ENCODE measurements at places on chromosomes 1 and 21.

GRCh38 chr1:164591858-164592257 is 32.9 kb downstream of the PBX1 start:
- peak; percentile 82 for DNase-seq

- DNase-seq = no peak
These were observed 9.3 kb downstream of the TMEM39B start for GRCh38 chr1:32082022-32082421.

GRCh38 chr1:182085726-182086125 is 24.2 kb upstream of the ZNF648 start:
- DNase-seq = no peak

- DNase-seq = no peak
These were observed 240.2 kb downstream of the ATG4C start for GRCh38 chr1:63024132-63024531.

- DNase-seq = no peak
These were observed 5.8 kb downstream of the PLA2G2A start for GRCh38 chr1:19973616-19974015.

DNA sequence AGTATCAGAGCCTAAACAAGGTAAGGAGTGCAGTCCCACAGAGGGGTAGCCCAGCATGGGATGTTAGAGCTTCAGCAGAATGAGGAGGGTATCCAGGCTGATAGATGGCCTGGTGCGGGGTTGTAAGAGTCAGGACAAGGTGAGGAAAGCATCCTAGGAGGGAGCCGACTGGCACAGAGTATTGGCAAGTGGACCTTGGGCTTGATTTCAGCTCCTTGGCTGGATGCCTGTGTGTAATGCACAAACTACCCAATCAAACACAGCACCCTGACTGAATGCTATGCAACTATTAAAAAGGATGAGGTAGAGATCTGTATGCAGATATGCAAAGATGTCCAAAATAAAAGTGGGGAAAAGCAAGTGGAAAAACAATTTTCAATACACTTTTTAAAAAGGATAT is 18.0 kb downstream of the DENND2C start:
- no peak for DNase-seq

DNA sequence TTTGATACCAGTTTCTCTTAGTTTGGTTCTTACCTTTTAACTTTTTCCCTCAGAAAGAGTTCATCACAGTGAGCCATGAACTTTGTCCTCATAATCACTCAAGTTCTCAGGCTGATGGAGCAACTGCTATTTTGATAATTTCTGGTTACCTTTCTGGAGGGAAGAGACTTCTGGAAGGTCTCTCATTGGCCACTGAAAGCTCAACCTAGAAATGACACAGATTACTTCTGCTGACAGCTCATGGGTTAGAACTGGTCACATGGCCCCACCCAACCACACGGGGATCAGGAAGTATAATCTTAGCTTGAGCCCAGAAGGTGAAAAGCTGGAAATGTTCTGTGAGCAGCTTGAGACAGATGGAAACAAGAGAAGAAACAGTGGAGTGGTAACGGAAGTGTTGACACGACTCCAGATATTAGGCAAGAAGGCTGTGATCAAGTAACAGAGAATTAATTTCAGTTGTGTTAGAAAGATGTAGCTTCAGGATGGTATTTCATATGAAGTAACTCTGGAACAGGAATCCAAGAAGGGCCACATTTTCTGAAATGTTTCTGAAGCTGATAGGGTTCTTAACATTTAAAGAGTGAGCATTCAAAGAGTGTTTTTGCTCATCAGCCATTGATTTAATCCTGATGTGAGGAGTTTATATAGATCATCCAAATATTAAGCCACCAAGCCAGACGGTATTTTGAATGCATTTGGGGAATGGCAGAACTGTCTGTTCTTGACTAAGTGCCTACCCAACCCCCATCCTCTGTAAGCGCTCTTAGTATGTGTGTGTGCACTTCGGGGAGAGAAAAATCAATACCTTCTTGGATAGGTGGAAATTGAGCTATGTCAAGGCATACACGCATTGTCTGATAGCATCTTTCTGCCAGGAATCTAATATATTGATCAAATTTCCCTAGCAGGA is 21.9 kb upstream of the XPR1 start:
- DNase-seq = no peak

DNA sequence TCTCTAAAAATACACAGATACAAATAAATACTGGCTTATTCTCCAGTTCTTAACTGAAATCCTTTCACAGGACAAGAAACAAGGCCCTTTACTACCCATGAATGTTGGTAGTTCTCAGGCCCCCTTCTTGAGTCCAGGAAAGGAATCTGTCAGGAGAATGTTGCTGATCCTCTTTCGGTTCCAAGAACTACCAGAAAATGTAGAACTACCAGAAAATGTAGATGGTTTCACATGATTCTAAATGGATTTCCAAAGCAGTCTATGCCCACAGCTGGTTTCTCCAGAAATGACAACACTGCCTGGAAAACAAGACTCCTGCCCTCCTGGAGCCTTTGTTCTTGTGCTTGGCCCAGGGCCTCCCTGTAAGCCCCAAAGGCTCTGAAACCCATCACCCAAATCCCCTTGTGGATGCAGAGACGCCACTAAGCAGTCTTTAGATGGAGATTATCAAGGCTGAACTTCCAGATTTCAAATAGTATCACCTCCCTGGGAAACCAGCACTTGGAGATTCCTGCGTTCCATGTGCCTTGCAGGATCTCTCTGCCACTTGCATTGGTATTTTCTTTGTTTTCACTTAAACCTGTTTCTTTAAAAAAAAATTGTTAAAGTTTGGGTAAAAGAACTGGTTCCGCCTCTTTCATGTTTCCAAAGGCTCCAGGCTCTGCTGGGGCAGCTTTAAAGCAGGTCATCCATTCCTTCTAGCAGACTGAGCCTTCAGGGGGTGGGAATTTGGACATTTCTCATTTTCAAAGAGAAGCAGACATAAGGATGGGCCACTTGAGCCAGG is 53.4 kb downstream of the MAN1C1 start:
- no peak for DNase-seq

- DNase-seq = no peak
These were observed 81.4 kb downstream of the TGFBR3 start for GRCh38 chr1:91804546-91805023.

- no peak for DNase-seq
These were observed 5.9 kb downstream of the TRAPPC3 start for GRCh38 chr1:36143424-36143823.

- DNase-seq = no peak
These were observed 790 bp upstream of the TMEM54 start for GRCh38 chr1:32901823-32902534.

- no peak for DNase-seq
These were observed 144.3 kb downstream of the CD247 start for GRCh38 chr1:167373986-167374385.

- no peak for DNase-seq
These were observed 252.2 kb downstream of the RPS6KC1 start for GRCh38 chr1:213303286-213303685.

DNA sequence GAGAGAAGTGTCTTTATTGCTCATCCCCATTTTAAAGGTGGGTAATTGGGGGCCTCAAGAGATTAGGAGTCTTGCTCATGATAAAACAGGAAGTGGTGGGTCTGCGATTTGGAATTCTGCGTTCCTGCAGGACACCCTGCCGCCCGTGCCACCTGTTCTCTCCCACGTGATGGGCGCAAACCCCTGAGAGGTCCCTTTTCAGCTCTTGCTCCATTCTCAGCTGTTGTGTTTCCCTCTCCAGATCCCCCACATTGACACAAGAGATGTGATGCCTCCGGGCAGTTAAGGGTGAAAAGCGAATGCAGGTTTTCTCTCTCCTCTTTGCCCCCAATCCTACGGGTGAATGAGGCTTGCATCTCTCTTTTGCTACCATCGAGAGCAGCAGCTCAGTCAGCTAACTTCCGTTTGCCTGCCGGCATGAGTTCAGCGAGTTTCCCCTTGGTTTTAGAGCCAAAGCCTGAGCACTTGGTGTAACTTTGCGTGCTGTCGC is 57.5 kb downstream of the KIF26B start:
- no peak for DNase-seq

DNA sequence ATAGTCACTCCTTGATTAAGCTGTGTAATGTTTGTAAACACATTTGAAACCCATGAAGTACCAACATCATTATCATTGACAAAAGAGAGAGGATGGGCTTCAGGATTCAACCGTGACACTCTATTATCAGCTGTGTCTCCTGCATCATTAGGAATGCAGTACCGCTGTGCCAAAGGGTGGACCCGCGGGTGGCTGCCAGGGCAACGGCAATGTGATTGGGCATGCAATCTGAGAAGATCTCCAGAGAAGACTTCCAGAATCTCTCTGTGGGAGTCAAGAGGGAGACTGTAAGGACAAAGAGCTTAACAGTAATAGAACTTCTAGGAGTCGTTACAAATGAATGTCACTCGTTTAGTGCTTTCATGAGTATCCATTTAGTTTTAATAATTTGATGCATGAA is 97.9 kb downstream of the USH2A start:
- no peak for DNase-seq

- no peak for DNase-seq
These were observed 136.7 kb upstream of the C1orf105 start for GRCh38 chr1:172283766-172284165.

DNA sequence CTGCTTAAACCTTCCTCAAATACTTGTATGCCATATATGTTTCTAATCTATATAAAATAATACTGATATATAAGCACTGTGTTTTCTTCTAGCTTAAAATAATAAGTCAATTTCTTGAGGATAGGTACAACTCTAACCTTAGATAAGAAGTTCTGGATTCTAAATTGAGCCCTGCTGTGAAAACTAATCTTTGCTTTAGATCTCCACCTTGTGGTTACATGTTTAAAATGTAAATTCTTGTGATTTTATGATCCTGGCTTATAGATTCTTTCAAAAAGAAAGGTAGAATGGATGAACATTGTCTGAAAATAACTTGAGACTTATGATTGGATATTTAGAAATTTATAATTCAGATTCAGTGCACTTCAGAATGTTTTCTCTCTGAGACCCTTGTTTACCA is 38.9 kb upstream of the HMCN1 start:
- peak; percentile 7 for DNase-seq

GRCh38 chr1:51902456-51902855 is 23.9 kb upstream of the NRDC start:
- no peak for DNase-seq

DNA sequence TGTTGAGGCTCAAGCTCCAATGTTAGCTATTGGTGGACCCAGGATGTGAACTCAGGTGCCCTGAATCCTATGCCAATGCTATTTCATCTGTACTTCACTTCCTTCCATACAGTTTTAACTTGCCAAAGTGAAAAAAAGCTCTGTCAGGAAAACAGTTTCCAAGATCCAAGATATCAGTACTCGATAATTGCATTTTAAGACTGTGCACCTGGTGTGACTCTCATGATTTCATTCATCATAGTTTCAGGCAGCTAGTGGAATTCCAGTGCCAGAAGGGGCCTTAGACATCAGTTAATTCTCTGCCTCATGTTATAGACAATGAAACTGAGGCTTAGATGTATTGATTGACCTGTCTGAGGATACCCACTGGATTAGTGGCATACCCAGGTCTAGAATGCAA is 26.5 kb upstream of the LEPR start:
- no peak for DNase-seq

- DNase-seq = no peak
These were observed 27.6 kb downstream of the NIPAL3 start for GRCh38 chr1:24443241-24443656.

DNA sequence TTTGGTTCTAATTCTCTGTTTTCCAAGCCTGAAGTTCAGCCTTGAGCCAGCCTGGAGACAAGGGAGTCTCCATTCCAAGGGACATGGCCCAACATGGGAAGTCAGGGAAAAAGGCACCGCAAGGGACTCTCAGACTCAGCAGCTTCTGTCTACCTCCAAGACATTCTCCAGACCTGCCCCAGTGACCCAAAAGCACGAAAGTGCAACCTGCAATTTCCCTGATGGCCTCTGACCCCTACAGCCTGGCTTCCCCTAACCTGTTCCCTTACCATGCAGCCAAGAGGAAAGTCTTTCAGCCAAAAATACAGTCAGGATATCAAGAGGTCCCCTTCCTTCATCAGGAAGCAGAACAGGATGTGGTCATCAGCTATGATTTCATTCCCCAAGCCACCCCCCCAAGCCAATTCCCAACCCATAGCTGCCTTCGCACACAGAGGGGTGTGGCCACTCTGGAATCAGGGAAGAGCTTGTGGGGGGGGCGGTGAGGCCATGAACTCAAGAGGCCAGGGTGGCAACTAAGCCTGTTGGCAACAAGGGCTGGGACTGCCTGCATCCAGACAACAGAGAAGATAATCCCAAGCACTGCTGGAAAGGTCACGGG is 59.2 kb downstream of the TIAM1 start:
- DNase-seq = peak; percentile 19

DNA sequence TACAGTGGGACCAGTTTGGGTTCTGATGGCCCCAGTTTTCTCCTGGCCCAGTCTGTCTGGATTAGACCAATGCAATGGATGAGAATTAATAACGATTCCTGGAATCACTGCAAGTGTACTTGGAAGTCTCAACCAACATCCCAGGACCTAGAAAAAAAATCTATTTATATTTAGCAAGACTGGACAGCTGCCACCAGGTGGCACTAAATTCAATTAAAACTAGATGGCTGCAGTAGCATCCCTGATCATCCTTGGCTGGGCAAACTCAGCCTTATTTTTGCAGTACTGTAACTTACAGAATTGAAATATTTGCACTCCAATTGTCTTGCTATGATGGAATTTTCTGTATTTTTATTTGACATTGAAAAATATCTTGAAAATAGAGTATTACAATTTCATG is 165.7 kb downstream of the NCAM2 start:
- DNase-seq = peak; percentile 67

DNA sequence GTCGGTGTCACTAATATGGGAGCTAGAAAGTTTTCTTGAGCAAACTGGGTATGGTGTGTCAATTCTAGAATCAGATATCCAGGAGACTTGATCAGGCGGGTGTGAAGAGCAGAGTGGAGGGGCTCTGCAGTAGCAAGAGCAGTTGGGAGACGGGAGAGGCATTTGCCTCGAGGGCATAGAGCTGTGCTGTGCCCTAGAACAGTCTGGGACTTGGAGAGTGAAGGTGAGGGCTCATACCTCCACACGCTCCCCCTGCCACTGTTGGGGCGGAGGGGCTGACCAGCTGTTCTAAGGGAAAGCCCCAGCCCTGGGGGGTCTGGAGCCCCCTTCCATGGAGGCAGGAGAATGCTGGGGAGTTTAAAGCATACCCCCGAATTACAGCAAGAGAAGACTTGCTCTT is 33.8 kb downstream of the SIM2 start:
- DNase-seq = no peak

GRCh38 chr1:61143821-61144424 is 61.6 kb downstream of the NFIA start:
- DNase-seq = no peak

GRCh38 chr1:9201401-9202239 is 33.0 kb upstream of the H6PD start:
- DNase-seq = peak; percentile 35

- DNase-seq = no peak
These were observed 61.0 kb downstream of the TIAM1 start for GRCh38 chr21:31283025-31283424.

GRCh38 chr1:199857108-199857507 is 170.4 kb upstream of the NR5A2 start:
- no peak for DNase-seq
